ENCODE measurements at places on chromosomes 3 and 15. TPM values are rescaled to one million over a fixed set of nuclear protein-coding genes. Genes with fewer than 3 reads are reported as not detected.

The FBXO40 gene
- not detected for total RNA-seq

DNA sequence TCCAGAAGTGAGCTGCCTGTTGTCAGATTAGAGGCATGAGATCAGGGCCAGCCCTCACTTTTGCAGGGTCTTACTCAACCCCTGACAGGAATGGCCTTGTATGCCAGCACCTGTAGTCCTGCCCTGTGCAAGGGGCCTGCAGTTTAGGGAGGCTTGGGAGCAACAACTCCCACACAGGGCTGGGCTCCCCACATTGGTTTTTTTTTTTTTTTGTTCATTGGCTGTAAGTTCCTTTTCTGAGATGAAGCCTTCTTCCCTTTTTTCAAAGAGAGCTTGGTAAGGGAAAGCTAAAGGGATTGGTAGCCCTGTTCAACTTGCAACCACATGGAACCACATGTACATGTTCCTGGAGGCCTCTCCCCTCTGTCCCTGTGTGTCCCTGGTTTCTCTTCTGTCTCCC lies 46.4 kb downstream of the TNFAIP8L3 start:
- no peak for DNase-seq

DNA sequence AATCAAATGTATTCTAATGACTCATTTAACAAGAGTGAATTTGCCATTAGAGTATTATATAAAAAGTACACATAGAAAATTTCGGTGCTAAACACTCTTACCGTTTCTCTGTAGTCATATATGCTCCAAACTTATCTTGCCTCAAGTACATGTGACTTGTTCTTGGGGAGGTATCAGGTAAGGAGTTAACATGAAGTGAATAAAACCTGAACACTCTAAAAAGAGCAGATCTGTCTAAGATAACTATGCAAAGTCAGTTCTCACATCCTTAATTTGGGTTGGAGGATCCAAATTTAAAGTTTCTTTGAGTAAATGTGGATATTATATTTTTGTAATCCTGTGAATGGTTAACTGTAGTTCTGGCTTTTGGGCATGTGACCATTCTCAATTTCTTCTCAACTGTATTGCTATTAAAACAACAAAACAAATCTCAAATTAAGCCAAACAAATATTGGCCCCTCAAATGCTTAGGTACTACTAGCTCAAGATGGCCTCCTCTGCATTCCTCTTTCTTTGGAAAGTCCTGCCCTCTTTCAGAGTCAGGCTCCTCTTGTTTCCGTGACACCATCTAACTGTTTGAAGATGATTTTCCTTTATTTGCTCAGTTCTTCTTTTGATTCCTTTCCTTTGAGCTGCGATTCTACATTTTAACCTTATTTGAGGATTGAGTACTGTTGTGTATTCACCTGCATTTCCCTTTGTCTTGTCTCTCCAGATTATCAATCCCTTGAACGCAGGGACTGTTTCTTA lies 4.2 kb downstream of the EDEM1 start:
- DNase-seq = no peak

The CA12 gene
- 213 TPM for total RNA-seq

GRCh38 chr3:79516795-79517194 lies 251.0 kb downstream of the ROBO1 start:
- DNase-seq = no peak

GRCh38 chr3:87397211-87397610 lies 120.8 kb upstream of the POU1F1 start:
- no peak for DNase-seq

The TLR9 gene
- total RNA-seq = not detected

The AGBL1 gene
- not detected for total RNA-seq

The COL6A6 gene
- total RNA-seq = not detected

DNA sequence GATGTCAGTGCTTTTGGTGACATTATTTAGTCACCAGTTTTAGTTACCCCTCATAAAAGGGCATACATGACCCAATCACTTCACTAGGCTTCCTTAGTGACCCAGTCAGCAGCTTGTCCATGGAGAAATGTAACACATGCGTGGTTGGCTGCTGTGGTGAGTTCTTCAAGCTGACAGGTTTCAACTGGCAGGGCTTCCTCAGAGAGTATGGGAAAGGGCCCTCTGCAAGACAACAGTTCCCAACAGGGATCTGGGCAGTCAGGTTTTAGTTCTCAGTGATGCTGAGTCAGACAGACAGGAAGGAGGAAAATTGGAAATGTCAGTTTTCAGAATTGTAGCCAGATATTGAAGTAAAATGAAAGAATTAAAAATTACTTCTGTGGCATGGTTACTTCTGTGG lies 282.5 kb downstream of the TBL1XR1 start:
- DNase-seq = no peak

The SLITRK3 gene
- 0.35 TPM for total RNA-seq
